Activated T-cell treated with anti-CD3 and anti-CD28 coated beads, Interleukin-2, amount 50 U/mL, for 1 hour (primary cell): ENCODE measurements at places on chromosomes 12 and 14.

GRCh38 chr12:106332536-106332935, 25.0 kb upstream of the POLR3B start:
- DNase-seq, result no peak

- no peak for DNase-seq
These were observed 28.9 kb downstream of the GSG1 start for GRCh38 chr12:13074396-13075117.

GRCh38 chr14:68791078-68791901, 1.6 kb downstream of the ZFP36L1 start:
- DNase-seq, result peak; percentile 40

- no peak for DNase-seq
These were observed 120.7 kb downstream of the CRACR2A start for GRCh38 chr12:3632256-3632655.

DNA sequence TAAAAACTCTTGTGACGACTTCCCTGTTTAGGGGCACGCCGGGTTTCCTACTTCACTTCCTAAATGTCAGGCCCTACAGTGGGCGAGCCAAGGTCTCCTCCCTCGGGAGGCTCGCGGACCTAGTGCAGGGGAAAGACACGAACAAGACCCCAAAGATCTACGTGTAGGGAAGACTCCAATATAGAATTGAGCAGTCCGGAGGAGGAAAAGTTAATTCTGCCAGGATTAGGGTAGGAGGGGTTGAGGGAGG, 564 bp downstream of the ATXN3 start:
- DNase-seq, result no peak

- no peak for DNase-seq
These were observed 65.1 kb upstream of the DUSP6 start for GRCh38 chr12:89417246-89417977.

DNA sequence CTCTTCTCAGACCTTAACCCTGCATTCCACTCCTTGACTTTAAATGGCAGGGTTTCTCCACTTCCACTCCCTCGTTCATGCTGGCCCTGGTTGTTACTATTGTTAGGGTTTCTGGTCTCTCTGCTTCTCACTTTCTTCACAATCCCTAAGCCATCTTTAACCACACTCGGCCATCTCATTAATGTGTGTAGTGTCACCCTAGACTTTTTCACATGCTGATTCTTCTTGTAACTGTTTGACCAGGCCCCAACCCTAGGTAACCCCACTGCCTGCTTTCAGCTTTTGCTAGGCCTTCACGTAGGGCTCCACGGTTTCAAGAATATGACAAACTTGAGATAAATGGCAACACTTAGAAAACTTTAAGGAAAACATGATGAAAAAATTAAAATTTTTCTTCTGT, 195.1 kb downstream of the IPO8 start:
- DNase-seq, result no peak

DNA sequence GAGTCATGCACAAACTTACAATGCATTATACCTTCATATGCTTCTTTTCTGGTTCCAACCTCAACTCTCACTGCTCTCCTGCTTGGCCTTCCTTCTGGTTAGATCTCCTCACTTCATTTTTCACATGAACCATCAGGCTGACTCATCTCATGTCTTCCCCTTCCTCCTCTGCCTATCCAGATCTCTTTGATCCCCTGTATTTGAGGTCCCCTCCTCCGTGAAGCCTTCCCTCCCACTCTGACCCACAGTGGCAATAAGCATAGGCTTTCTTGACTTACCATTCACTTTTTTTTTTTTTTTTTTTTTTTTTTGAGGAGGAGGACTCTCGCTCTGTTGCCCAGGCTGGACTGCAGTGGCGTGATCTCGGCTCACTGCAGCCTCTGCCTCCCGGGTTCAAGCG, 14.7 kb upstream of the ASIC1 start:
- DNase-seq, result no peak

GRCh38 chr12:124471828-124472227, 95.6 kb downstream of the NCOR2 start:
- no peak for DNase-seq

- no peak for DNase-seq
These were observed 6.6 kb upstream of the ABCD4 start for GRCh38 chr14:74309125-74310022.

DNA sequence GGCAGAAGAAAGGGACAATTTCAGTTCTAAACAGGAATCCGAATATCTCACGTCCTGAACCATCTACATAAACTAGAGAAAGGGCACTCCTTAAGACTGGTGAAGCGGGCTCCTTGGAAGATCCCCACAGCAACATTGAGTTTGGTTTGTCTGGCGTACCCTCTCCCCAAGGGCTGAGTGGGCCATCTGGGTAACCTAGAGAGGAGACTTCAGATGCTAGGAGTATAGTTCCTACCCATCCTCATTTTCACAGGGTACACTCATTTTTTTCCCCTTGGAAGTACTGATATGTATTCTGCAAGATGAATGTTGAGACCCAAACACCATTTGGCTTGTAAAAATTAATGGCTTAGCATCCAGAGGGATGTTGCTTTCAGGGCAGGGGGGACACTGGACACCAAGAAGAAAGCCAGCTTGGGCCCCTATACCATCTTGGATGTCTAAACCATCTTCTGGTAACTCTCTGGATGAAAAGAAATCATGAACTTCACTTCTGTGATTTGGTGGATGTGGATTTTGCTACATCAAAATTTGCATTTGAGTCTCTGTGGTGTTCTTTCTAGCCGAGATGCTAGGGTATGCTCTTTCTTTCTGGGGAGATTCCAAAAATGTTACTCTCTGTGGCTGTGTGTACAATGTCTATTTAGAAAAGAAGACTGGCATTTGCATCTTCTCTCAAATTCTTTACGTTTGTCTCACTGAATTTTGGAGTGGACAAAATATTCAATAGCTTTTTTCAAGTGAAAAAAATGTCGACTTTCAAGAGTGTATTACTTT, 97.7 kb downstream of the ETV6 start:
- DNase-seq, result no peak

GRCh38 chr14:81455390-81455789, 55.3 kb upstream of the STON2 start:
- DNase-seq, result no peak

- no peak for DNase-seq
These were observed 25.3 kb downstream of the TTC8 start for GRCh38 chr14:88849716-88850115.

GRCh38 chr12:120136093-120136770, 19.7 kb upstream of the RAB35 start:
- no peak for DNase-seq

- no peak for DNase-seq
These were observed 83.7 kb upstream of the EGLN3 start for GRCh38 chr14:34034447-34035176.

DNA sequence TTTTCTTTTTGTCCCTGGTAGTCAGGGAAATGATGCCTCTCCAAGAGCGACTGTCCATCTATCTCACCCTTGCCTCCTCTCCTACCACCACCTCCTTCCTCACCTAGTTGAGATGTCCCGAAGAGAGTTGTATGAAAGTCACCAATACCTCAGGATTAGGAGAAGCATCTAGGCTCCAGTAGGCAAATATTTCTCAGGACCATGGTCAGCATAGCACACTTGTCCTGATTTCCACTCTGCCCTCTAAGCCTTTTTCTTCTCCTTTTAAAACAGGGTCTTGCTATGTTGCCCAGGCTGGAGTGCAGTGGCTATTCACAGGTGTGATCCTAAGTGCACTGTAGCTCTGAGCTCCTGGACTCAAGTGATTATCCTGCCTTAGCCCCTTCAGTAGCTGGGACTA, 268.4 kb upstream of the PELI2 start:
- no peak for DNase-seq

GRCh38 chr12:51432921-51433320, 8.3 kb downstream of the SLC4A8 start:
- no peak for DNase-seq

DNA sequence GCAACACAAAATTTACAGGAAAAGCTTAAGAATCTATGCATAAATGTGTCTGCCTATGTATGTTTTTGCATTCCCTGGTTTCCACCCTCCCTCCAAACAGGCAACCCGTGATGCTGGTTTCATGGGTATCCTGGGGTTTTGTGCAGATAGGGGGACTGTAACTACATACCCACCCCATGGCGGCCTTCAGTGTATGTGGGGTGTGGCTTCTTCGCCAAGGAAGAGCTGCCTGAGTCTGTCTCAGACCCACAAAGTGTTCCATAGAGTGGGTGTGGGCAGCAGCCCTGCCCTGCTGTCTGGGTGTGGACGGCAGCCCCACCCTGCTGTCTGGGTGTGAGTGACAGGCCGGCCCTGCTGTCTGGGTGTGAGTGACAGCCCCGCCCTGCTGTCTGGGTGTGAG, 174.8 kb downstream of the ADGRD1 start:
- DNase-seq, result no peak

GRCh38 chr12:52243259-52243855, 10.3 kb downstream of the KRT7 start:
- no peak for DNase-seq

GRCh38 chr14:85527445-85528035, 2.4 kb upstream of the FLRT2 start:
- DNase-seq, result no peak

GRCh38 chr14:75822522-75823141, 159.2 kb downstream of the TGFB3 start:
- DNase-seq, result no peak

DNA sequence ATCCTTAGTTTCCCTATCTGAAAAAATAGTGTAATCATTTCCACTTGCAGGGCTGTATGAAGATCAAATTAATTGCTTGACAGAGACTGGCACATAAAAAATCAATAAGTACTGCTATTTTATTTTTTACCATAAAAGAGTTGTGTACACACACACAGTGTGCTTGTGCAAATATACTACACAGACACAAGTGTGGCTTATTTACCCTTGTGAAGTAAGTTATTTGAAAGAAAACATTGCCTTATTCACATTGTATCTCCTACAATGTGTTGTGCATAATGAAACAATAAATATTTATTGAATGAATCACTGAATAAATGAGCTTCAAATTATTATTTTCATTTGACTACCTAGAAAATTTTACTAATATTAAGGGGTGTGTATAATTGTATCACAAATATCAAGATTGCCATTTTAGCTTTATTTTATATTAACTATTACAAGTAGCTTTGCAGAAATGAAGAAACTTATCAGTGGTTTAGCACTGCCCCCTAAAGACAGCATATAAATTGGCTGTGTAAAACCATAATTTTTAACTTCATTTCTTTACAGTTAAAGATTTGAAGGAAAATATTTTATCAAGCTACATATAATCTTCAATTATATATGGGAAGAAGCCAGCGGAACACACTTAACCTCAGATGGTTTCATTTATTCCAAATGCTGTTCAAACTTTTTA, 11.3 kb downstream of the GARIN6 start:
- DNase-seq, result no peak

GRCh38 chr12:65892841-65893251, 68.6 kb downstream of the HMGA2 start:
- DNase-seq, result no peak

DNA sequence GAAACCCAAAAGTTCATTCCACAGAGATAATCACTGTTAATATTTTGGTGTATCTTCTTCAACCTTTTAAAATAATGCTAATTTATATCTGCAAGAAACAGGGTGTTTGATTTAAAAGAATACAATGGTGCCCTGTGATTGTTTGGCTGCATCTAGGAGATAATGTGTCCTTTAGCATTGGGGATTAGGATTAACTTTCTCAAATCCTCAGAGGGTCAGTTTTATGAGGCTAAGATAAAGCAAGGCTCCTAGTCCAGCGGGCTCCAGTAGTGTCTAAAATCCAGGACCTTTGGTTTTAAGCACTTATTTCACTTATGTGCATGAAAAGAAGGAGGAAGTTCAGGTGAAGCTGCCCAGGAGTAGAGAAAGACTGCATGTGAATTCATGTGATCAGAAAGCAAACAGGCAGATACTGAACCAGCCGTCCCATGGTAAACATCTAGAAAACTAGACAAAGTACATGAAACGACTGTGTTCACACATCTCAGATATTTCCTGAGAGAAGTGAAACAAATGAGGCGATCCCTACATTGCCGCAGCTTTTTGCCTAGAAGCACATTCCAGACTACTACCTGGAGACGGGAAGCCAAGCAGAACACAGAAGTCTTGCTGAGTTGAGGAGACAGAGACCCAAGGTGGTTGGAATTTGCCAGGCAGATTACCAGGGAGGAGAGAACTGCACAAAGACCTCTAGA, 129.1 kb upstream of the MAX start:
- DNase-seq, result no peak

DNA sequence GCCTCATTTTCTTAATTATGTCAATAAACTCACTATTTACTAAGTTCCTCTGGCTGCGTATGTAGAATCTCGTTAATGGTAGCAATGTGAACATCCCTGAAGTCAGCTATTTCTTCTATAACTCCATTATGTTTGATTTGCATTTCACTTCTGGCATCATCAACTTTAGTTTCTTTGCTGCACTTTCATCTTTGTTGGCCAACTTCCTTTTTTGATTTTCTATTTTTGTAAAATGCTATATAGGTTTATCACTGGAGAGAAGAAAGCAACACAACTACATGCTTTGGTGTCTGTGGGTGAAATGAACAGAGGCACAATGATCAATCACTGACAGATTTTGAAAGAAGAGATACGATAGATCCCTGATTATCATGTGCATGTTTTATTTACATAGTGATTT, 58.5 kb upstream of the ATF7IP start:
- no peak for DNase-seq

DNA sequence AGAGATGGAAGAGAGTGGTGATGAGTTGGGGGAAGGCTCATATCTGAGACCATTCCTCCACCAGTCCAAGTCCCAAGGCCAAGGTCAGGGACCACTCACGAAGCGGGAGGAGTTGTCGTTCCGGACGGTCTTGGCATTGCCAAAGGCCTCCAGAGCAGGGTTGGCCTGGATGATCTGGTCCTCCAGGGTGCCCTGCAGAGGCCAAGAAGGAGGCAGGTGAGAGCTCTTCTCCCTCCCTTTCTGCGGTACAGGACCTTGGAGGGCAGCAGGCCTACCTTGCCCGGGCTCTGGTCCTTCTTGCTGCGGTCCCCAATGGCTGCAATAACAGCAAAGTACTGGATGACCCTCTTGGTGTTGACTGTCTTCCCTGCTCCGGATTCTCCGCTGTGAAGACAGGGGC, 4.0 kb downstream of the MYH7 start:
- no peak for DNase-seq

DNA sequence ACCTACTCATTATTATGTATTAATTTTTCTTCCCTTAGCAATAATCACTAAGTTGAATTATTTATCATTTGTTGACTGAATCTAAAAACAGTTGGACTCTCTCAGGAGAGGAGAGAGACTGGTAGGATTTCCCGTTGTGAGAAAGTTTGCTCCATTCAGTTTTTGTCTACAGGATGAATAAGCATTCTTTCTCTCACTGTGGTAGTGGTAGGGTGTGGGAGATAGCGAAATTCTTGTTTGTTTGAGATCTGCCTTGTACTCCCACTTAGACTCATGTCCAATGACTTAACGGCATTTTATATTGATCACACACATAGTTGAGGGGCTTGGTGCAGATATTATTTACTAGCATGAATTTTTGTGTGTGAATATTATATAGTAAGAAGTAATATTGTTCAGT, 421.0 kb upstream of the PDE3A start:
- no peak for DNase-seq

DNA sequence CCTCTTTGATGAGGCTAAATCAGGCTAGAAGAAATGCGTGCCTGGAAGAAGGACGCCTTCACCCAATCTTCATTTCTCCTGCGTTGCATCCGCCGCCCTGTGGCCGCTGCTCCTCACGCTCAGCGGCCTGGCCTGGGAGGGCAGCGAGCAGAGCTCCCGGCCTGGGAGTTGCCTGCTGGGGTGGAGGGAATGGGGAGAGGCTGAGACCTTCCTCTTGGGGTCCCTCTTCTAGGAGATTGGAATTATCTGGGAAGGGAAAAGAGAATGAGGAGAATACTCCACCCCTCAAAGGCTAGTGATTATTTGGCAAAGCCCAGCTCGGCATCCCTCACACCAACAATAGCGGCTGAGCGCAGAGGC, 2.4 kb upstream of the HOXC12 start:
- DNase-seq, result no peak

GRCh38 chr14:77622366-77622961, 6.0 kb upstream of the SPTLC2 start:
- DNase-seq, result no peak
